ENCODE measurements at places on chromosomes 16 and 17. TPM values are rescaled to one million over a fixed set of nuclear protein-coding genes. Genes with fewer than 3 reads are reported as not detected.

RNF227 gene
- 7.8 TPM for total RNA-seq

NR1D1 gene
- total RNA-seq: 0.79 TPM

- DNase-seq: peak; percentile 18
Observed at GRCh38 chr17:2854143-2855055, 58.2 kb downstream of the RAP1GAP2 start.

GRCh38 chr16:55039511-55039910 lies 108.8 kb downstream of the IRX5 start:
- peak; percentile 94 for DNase-seq

- no peak for DNase-seq
Observed at GRCh38 chr17:51132964-51133319, 12.3 kb upstream of the SPAG9 start.

GRCh38 chr16:89567656-89568594 lies 7.4 kb downstream of the RPL13 start:
- no peak for DNase-seq

COX6A2 gene
- total RNA-seq: not detected

DNA sequence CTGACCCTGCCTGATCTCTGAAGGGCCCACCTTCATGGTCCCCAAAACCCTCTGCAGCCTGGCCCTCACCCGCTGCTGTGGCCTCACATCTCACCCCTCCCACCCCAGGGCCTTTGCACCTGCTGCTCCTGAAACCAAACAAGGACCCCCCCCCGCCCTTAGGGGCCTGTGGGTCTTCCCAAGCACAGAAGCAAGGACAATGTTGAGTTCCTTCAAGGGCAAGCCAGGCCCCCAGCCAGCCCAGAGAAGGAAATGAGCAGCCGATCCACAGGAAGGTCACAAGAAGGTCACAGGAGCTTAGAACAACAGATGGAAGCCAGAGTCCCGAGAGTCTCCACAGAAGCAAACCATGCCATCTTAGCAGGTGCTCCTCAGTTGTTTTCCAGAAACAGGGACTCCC lies 493 bp upstream of the PDE6G start:
- DNase-seq: no peak

GRCh38 chr17:77734371-77735080 lies 224.0 kb upstream of the TNRC6C start:
- peak; percentile 4 for DNase-seq

GRCh38 chr17:6675201-6675825 lies 23.8 kb downstream of the C17orf100 start:
- peak; percentile 47 for DNase-seq

MED1 gene
- 25.0 TPM for total RNA-seq

YWHAE gene
- 307 TPM for total RNA-seq

- no peak for DNase-seq
Observed at GRCh38 chr17:50828508-50829170, 6.7 kb upstream of the WFIKKN2 start.

- no peak for DNase-seq
Observed at GRCh38 chr17:8843344-8843743, 24.1 kb downstream of the PIK3R6 start.

- DNase-seq: peak; percentile 82
Observed at GRCh38 chr16:4529085-4530060, 9.2 kb downstream of the CDIP1 start.

DNA sequence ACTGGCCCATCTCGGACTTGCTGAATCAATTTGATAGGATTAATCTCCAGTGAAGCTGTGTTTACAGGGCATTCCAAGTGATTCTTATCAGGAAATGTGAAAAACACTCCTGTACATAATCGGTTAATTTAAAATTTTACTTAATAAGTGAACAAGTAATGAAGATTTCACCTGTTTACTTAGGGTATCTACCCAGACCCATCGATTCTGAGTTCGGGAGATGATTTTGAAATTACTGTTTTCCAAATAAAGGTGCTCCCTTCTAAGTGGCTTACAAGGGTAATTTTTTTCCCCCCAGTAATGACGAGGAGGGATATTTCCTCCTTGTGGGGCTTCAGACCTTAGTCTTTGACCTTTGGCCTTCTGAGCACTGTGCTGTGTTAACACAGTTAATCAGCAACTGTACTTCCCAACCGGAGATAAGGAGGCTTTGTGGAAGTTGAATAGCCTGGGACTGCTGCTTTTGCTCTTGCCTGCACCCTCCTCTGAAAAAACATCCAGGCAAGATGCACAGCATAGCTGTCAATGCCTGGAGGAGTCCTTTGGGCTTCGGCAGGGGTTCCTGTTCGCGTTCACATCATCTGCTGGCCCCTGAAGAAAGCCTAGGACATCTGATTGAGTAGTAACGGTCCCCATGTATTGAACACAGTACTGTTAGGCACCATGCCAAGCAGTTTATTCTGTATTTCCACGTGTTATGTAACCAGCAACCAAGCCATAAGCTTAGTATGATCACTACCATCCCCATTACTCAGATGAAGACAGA lies 1.8 kb downstream of the FAHD1 start:
- DNase-seq: no peak

TRPV2 gene
- total RNA-seq: 0.26 TPM

DNA sequence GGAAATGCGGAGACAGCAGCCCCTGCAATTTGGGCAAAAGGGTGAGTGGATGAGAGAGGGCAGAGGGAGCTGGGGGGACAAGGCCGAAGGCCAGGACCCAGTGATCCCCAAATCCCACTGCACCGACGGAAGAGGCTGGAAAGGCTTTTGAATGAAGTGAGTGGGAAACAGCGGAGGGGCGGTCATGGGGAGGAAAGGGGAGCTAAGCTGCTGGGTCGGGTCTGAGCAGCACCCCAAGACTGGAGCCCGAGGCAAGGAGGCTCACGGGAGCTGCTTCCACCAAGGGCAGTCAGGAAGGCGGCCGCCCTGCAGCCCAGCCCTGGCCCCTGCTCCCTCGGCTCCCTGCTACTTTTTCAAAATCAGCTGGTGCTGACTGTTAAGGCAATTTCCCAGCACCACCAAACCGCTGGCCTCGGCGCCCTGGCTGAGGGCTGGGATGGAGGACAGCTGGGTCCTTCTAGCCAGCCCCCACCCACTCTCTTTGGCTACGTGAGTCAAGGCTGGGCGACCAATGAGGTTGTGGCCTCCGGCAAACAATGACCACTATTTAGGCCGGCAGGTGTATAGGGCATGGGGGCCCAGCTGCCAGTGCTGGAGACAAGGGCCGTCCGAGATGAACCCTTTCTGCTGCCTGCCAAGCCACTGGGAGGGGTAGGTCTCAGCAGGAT lies 507 bp downstream of the SERPINF1 start:
- DNase-seq: no peak

C17orf67 gene
- 0.64 TPM for total RNA-seq

DNA sequence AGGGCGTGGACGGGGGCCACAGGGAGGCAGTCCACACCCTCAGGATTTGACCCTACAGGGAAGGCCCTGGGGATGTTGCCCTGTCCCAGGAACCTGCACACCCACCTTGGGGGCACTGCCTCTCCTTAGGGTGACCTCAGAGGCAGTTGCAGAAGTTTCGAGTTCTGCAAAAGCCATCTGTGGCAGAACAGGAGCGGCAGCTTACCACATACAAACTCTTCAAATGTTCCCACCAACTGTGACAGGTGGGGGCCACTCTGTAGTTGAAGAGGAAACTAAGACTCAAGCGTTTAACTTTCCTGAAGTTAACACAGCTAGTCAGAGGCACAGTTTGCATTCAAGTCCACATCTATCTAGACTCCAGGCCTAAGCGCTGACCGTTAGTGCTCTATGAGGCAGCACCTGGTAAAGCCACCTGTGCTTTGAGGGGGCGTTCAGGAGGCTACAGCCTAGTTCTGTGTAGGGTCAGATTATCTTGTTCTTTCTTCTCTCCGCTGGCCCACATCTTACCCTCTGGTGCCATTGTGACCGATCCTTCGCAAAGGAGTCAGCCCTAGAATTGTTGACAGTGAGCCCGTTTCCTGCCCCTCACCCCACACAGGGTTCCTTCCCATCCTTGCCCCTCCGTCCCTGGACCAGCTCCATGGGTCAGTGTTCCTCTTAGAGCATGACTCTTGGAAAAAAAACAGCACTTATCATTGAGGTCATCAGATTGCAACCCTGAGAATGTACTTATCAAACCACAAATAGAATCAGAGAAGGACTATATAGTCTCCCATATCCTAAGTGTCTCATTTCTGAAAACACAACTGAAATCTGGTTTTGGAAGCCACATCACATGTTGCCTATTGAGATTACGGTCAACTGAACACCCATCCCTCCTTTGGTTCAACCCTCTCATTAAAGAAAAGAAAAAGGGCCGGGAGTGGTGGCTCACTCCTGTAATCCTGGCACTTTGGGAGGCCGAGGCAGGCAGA lies 45.4 kb downstream of the CDH1 start:
- no peak for DNase-seq

DLX4 gene
- not detected for total RNA-seq

- DNase-seq: no peak
Observed at GRCh38 chr17:6361733-6362132, 73.2 kb downstream of the AIPL1 start.

GRCh38 chr17:80894726-80895125 lies 96.9 kb upstream of the CHMP6 start:
- no peak for DNase-seq

DNA sequence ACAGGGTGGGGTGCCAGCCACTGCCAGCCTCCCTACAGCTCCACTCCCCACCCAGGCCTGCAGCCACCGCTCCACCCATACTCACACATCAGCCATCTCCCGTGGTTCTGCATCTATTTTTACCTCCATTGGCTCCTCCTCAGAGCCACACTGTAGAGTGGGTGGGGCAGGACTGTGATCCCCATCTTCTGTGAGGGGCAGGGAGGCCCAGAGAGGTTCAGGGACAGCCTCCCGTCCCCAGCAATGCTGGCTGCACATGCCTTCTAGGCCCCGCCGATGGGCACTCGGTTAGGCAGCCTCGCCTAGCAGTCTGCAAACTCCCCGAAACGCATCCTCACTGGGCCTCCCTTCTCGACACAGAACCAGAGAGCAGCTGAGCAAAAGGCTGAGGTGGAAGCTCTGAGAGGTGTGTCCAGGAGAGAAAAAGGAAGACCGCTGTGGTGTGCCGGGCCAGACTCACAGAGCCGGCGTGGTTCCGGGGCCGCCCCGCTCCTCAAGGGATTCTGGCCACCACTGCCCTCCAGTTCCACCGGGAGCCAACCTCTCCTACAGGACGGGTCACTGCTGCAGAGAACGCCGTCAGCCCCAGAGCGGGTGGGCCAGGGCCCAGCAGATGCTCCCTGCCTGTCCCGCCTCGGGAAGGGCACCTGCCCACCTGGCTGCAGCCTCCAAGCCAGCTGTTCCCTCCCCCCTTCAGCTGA lies 71.9 kb downstream of the ABR start:
- no peak for DNase-seq

DNA sequence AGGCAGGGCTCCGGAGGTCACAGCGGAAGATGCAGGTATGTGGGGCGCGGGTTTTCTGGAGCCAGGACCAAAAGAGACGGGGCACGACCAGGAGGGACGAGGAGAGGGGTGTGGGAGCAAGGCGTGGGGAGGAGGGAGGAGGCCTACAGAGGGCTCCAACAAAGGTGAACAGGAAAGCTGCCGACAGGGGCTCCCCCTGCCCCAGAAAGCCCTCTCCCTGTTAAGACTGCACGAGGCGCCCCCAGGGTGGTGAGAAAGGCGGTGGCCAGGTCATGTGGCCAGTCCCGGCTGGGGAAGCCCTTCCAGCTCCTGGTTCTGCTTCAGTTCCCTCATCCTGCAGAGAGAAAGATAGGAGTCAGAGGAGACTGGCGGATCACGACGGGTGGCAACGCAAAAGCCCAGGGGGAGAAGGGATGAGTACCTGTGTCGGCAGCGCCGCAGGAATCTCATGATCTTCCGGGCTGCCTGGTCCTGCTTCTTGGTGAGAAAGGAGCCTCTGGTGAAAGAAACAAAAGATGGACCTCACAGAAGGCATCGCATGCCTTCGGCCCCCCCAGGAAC lies 949 bp upstream of the SPAG7 start:
- no peak for DNase-seq

DNA sequence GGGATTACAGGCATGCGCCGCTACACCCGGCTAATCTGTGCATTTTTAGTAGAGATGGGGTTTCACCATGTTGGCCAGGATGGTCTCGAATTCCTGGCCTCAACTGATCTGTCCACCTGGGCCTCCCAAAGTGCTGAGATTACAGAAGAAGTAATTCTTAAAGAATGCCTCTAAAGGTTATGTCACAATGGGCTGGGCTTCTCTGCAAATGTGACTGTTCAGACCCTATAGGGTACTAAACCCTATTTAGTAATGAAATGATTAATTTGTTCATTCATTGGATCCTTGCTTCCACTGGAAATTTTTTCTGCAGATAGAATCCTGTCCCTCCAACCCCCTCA lies 108.8 kb upstream of the CORO6 start:
- DNase-seq: peak; percentile 5

GRCh38 chr17:83190004-83190385 lies 110.6 kb downstream of the METRNL start:
- no peak for DNase-seq

TBC1D3K gene
- total RNA-seq: not detected

GRCh38 chr17:13002761-13003453 lies 14.9 kb downstream of the ELAC2 start:
- peak; percentile 44 for DNase-seq

GRCh38 chr16:54233615-54234014 lies 53.0 kb downstream of the IRX3 start:
- no peak for DNase-seq

DNA sequence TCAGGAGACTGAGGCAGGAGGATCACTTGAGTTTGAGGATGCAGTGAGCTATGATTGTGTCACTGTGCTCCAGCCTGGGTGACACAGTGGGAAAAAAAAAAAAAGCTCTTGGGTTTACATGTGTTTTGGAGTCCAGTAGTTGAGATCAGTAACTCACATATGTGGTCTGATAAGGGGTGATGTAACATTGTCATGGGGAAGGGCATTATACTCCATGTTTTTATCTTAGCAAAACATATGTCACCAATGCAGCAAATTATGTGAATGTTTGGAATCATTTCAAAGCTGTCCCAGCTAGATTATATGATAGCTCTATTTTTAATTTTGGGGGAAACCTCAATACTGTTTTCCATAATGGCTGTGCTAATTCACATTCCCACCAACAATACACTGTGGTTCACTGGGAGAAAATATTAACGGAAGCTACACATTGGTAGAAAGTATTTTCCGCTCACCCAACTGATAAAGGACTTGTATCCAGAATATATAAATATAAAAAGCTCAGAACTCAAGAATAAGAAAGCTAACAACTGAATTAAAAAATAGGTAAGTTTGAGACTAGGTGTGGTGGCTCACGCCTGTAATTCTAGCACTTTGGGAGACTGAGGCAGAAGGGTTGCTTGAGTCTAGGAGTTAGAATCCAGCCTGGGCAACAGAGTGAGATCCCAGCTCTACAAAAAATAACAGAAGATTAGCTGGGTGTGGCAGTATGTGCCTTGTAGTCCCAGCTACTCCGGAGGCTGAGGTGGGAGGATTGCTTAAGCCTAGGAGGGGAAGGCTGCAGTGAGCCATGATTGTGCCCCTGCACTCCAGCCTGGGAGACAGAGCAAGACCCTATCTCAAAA lies 224.1 kb upstream of the TBX2 start:
- no peak for DNase-seq

DOC2A gene
- total RNA-seq: not detected

Data from bronchial epithelial cell (primary cell).